Stimulated activated CD4-positive, alpha-beta T cell treated with anti-CD3 and anti-CD28 coated beads, Interleukin-1b, Interleukin-23, amount 100 ng/mL, for 1 hour (primary cell): ENCODE measurements at places on chromosomes 12 and 14.

DNA sequence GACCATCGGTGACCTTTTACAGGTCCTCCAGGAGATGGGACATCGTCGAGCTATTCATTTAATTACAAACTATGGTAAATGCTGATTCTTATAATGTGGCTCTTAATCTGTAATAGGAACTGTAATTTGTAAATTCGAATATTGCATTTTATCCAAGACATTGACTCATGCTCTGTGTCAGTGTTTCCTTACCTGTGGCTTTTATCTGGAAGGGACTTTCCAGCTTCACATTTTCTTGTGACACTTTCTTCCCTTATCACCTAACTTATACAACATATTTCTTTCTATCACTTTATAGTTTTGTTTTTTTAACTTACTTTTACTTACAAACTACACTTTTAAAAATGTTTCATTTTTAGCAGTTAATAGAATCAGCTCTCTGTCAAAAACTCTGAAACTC is 14.8 kb downstream of the IRAK3 start:
- no peak for DNase-seq

DNA sequence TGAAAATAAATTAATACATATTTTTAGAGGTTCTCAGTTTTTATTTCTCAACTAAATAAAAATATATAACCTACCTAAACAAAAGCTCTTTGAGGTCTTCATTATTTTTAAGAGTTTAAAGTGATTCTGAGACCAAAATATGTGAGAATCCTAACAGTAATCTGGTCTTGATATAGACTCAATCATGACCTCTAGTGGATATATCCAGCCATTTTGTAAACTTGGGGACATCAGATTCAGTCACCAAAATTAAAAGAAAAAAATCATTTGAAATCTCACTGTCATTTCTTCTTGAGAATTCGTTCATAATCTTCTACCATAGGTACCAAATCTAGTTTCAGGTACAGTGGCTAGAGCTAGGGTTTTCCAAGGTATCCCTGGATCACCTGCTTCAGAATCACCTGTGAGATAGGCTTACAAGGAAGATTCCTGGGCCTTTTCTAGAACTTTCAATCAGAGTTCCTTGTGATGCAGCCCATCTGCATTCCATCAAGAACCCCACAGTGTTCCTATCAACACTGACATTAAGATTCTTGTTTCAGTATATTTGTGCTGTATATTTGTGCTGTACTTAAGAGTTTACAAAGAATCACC is 214.9 kb downstream of the ADAMTS20 start:
- DNase-seq: no peak

DNA sequence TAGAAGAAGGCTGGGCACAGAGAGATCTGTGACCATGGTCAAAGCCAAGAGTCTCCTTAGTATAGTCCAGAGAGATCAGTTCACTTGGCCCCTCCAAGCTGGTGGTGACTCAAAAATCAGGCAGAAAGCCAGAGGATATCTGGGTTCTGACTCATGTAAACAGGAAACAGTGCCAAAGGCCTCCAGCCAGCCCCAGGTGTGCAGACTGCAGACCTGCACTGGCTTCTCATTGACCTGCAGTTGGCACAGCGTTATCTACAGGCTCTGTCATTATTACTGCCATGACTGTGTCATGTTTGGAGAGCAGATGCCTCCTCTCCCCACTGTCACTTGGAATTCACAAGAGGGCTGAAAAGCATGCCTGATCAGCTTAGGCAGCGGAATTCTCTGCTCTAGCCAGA is 295.7 kb upstream of the PRKD1 start:
- DNase-seq: no peak

GRCh38 chr12:91099341-91099740 is 12.0 kb downstream of the LUM start:
- DNase-seq: no peak

- DNase-seq: no peak
Measured at GRCh38 chr14:75220156-75220555, 43.7 kb upstream of the TMED10 start.

DNA sequence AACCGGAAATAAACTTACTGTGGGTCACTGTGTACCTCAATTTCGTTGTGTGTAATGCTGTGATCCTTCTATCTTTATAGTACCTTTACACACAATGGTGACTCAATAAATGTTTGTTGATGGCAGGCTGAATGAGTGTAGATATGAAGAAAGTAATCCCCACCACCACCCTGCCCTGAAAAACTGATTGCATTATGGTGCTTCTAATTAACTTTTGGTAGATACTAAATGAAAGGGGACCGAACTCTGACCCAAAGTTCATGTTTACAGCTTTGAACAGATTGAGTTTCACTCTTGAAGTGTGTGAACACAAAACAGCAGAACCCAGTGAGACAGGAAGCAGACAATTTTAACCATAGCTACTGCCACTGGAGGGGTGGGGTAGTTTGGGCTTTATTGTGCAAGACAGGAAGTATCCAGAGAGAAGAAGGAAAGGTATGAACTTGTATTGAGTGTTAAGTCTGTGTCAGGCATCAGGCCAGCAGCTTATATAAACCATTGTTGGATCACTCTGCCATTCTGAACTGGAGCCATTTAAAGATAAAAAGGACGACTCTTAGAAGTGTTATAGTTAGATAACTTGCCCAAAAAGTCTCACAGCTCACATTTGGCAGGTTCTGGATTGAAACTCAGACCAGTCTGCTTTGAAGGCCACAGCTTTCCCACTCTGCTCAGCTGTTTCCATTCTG is 197.0 kb upstream of the AMIGO2 start:
- DNase-seq: no peak

- no peak for DNase-seq
Measured at GRCh38 chr12:23944067-23944466, 5.4 kb downstream of the SOX5 start.

DNA sequence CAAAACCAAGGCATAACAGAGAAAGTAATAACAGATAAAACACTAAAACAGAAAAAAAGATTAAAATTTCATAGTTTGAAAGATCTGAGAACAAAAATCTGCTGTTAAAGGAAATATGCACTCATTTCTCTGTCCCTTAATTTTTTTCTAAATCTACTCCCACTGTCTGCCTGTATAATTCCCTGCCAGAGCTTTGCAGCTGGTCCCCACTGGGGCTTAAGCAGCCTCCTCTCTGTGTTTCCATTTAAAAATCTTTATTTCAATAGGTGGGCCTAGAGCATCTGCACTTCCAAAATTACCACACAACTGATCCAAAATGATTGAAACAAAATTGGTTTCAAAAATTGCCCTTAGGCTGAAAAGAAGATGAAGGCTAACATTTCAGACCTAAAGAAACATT is 6.4 kb upstream of the SIX6 start:
- no peak for DNase-seq

DNA sequence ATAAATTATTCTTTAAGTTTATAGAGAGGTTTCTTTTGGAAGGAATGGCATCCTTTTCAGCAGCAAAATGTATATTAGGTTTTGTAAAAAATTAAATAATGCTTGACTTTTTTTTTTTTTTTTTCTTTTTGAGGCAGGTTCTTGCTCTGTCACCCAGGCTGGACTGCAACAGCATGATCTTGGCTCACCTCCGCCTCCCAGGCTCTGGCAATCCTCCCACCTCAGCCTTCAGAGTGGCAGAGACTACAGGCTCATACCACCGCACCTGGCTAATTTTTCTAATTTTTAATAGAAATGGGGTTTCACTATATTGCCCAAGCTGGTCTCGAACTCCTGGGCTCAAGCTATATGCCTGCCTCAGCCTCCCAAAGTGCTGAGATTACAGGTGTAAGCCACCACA is 89.0 kb downstream of the FLRT2 start:
- DNase-seq: no peak

GRCh38 chr12:87728931-87729593 is 300.1 kb downstream of the C12orf50 start:
- no peak for DNase-seq

DNA sequence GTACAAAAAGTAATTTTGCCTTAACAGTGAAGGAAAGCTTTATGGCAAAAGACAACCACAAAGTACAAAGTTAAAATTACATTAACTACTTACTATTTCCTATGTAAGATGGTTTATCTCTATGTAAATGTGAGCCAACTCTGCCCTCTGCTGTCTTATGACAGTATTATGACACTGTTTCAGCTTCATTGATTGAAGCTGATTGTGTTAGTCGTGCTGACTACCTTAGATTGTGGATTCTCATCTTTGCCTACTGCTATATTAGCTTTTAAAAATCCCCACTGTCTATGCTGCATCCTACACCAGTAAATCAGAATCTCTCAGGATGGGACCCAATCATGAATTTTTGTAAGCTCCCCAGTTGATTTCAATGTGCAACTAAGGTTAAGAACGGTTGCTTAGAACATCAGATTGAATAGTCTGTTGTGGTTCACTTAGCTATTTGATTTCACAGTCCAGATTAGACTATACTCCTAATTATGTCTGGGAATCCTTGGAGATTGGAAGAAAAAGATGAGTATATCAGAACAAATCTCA is 12.2 kb upstream of the SPTB start:
- no peak for DNase-seq

GRCh38 chr14:26463136-26463535 is 134.7 kb downstream of the NOVA1 start:
- no peak for DNase-seq

- DNase-seq: no peak
Measured at GRCh38 chr12:52661668-52662067, 9.7 kb upstream of the KRT2 start.

- no peak for DNase-seq
Measured at GRCh38 chr14:73743431-73743931, 29.3 kb upstream of the PNMA1 start.
